Inflammatory macrophage (primary cell): ENCODE measurements at places on chromosomes 4 and X.

DNA sequence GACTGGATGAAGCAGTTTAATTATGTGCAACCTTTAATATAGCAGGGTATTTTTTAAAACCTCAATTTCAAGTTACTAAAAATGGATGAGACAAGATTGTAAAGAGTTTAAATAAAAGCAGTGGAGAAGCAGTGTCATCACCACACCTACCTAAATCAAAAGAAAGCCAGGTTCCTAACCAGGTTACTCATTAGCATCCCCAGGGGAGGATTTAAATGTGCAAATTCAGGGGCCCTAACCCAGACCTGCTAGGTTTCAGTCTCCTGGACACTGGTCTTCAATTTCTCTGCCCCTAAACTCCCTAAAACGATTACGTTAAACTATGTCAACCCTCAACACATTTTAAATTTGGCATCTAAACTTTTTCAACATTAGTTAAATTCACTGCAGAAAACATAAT lies 116.9 kb upstream of the KLF3 start:
- no peak for DNase-seq

GRCh38 chrX:46841346-46841745 lies 4.5 kb downstream of the RP2 start:
- DNase-seq, result no peak

DNA sequence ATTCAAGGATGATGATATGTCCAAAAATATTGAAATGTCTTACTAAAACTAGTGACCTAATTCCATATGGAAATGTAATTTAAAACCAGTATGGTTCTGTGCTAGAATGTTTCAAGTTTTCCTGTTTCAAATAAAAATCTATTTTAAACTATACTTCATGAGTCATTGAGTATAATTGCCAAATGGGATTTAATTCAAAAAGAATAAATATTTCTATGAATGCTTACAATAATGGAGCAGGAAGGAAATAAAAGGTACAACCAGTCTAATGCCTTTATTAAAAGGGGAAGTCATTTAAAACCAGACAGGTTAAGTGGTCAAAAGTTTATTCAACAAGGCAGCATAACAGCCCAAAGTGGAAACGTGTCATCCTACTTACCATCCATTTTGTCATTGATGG lies 2347.1 kb downstream of the PCDH7 start:
- no peak for DNase-seq

- no peak for DNase-seq
Measured at GRCh38 chrX:100924375-100924774, 4.3 kb downstream of the XKRX start.

- peak; percentile 44 for DNase-seq
Measured at GRCh38 chr4:12165616-12166015, 736.9 kb upstream of the HS3ST1 start.

DNA sequence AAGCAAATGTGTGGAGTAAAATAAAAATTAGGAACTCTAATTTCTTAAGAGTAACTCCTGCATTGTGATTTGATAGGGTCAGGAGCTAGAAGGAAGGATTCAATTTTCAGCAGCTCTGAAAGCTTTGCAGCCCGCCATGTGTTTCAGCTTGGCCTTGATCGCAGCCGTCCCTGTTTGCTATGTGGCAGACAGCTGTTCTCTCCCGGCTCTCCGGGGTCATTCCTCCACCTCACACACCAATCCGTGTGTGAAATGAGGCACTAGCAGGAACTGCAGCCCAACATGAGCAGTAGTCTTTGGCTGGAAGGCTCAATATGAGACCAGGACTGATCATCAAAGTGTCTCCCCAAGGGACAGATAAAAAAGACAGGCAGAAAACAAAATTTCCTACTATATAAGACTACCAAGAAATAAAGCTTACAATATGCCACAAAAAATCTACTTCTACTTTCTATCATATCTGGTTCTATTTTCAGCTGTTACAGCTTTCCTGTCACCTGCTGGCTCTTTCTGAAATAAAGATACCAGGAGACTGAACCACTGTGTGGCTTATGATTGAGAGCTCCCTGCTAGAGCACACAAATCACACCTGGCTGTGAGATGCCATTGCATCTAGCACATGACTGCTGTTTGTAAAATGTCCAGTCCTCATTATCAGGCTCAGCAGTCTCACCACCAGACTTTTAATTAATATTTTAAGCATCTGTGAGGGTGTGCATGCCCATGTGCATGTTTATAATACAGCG lies 44.1 kb upstream of the SEC24B start:
- DNase-seq, result no peak

DNA sequence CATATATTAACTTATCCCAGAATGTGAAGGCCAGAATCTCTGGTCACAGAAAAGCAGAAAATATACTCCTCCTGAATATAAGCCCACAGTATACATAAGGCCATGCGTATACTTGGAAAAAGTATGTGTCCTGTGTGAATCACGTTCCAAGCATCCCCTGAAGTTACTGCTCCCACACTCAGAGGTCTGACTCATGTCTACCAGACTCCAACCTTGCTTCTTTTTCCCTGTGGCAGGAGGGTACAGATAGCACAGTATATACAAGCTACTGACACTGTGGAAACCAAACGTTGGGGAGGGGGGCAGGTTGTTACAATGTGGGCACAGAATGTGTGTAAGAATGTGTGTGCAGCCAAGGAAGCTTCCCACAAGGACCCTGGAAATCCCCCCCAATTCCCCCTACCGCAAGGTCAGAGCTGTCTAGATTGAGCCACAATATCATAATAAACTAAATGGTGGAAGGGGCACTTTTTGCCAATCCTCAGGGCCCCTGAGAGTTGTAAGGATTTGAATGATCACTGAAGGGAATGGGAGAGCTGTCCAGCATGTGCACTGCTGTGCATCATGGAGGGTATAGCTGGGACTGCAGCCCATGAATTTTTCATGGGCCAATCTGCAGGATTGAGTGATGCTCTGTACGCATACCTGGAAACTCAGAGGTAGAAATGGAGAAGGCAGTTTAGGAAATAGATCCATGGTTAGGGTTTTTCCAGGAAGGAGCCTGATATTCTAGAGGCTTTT lies 7.4 kb upstream of the RELL1 start:
- no peak for DNase-seq

GRCh38 chr4:183130328-183131155 lies 31.5 kb downstream of the WWC2 start:
- no peak for DNase-seq

DNA sequence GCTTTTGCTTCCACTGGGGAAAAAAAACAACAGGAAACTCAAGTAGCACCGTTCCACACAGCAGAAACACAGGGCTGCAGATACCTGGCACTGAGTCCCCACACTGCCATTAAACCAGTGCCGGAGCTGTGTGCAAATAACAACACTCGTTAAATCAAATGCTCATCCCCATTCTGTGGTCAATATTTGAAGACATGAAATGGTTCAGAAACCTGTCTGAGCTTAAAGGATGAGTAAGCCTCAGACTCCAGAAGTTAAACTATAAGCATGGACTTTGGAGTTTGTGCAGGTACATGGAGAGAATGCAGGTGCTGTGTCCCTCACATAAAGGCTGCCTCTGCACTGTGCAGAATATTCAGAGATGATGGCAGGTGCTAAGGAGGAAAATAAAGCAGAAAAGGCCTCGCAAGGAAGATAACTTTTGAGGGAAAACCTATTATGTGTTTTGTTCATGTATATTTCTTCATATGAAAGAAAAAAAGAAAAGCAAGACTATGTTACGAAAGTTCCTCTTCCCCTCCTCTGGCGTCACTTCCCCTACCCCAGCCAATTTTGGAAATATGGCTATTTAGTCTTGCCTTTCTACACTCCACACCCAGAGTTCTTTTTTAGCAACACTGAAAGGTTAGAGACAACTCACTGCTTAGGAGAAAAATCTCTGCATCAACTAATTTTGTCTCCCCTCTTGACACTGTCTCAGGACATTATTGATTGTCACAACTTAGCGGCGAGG lies 4.6 kb downstream of the MPP1 start:
- DNase-seq, result peak; percentile 70

DNA sequence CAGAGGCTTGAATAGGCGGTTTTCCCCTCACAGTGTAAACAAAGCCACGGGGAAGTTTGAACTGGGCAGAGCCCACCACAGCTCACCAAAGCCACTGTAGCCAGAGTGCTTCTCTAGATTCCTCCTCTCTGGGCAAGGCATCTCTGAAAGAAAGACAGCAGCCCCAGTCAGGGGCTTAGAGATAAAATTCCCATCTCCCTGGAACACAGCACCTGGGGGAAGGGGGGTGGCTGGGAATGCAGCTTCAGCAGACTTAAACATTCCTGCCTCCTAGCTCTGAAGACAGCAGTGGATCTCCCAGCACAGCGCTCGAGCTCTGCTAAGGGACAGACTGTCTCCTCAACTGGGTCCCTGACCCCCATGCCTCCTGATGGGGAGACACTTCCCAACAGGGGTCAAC lies 44.0 kb upstream of the USP38 start:
- DNase-seq, result no peak

DNA sequence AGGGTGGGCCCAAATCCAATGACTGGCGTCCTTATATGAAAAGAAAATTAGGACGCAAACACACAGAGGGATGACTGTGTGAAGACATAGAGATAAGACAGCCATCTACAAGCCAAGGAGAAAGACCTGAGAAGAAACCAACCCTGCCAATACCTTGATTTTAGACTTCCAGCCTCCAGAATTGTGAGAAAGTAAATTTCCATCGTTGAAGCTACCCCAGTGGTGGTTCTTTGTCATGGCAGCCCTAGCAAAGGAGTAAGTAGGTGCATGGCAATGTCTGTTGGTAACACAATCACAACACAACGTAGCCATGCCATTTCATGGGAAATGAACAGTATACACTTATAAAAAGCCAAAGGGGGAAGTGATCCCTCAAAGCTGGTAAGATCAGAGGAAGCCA lies 25.3 kb downstream of the SMIM20 start:
- no peak for DNase-seq

DNA sequence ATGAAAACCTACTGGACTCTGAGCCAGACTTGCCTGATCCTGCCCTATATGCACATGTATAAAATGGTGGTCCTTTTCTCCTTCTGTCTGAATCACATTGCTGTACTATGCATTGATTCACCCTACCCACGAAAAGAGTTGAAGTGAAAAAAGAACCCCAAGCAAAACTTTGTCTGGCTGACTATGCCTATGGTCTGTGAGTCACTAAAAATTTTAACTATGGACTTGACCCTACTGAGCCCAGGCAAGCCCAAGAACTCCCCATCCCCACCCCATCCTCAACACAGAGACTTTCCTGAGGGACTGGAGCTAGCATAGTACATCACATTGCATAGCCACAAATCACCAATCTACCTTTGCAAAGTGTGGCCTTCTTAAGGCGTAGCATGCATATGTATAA lies 116.6 kb upstream of the TENM3 start:
- no peak for DNase-seq

- DNase-seq, result no peak
Measured at GRCh38 chr4:142582340-142582739, 263.8 kb downstream of the INPP4B start.

GRCh38 chr4:155522201-155522600 lies 144.4 kb upstream of the GUCY1A1 start:
- DNase-seq, result no peak

DNA sequence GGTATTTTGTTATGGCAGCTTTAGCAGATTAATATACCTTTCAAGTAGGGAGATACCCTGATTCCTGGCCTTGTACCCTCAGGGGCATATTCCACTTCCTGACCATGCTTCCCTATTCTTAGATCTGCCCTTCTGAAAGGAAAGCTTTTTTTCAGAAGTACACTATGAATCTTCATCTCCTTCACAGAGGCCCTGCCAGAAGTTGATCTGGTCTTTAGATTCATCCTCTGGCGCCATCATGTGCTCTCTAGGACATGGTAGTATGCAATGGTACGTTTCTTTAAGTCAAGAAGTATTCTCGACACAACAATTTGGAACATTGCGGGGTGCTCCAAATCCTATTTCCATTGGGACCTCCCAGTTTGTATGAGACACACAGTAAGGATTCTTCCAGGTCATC lies 39.6 kb upstream of the DIPK2B start:
- DNase-seq, result no peak

DNA sequence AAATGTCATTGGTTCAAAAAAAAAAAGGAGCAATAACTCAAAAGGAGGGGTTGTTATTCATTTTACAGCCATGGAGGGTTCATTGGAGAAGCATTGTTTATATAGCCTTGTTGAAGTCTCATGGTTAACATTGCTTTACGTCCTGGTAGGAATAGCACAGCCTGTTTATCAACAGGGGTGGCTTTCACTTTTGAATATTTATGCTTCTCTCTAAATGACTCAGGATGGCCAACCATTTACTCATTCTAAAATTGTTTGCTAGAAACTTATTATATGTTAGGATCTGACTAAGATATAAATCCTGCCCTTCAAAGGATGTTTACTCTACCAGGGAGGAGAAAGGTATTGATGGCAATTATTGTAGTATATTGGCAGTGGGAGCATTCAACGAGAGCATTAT lies 534.1 kb upstream of the GALNTL6 start:
- DNase-seq, result no peak

DNA sequence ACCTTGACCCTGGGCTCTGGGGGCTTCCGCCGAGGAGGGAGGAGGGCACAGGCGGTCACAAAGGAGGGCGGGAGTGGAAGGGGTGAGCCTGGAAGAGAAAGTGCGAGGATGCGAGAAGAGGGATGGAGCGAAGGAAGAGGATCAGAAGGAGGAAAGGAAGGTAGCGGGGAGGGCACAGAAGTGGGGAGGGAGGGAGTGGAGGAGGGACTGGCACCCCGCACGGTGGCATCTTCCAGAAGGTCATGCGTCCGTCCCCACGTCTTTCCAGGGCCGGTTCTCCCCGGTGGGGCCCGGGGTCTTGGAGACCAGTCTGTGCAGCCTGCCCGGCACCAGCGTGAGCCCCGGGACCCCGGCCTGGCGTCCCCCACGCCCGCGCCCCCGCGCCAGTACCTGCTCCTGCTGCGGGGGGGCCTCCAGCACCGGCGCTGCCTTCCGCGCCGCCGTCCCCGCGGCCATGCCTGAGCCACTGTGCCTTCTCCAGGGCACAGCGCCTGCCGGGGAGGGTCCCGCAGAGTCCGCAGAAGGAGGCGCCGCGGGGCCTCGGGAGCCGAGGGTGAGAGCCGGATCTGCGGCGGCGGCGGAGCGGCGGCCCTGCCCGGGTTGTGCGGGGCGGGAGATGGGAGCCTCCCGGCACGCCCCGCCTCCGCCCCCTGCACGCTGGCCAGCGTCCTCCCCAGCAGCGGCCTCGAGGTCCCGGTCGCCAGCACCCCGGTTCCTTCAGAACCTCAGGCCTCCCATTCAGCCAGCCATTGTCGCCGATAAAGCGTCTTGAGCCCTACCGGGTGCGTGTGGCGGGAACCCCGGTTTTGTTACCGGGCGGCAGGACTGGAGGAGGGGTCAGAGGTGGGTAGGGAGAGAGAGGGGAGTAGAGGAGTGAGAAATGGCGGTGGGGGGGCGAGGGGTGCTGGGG lies at the start of gene RNF175:
Gene RNF175, minus strand, starts transcription at position 618 of the 910 bp plus-strand sequence. Its CDS starts 162 bp downstream, at position 456.
- no peak for DNase-seq

DNA sequence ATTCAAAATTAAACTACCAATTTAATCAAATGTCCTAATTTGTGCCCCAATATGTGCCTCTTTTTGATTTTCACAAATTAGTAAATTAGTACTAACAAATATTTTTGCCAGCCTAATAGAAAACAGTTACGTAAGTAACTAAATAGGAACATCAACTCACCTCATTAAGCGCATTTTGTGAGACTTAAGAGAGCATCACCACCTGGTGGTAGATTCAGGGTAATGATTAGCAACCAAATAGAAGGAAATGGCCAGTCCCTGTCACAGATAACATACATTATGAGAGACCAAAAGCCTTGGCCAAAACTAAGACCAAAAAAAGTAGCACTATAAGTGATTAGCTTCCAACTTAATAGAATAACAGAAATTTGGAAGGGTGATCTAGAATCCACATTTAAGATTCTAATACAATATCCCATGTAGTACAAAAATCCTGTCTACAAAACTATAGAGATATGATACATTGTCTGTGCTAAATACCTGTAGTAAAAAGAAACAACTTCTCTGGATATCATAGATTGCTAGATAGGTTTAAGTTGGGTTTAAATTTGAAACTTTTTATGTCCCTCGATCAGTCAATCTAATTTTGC lies 46.7 kb downstream of the C4orf46 start:
- DNase-seq, result peak; percentile 59
